ENCODE measurements at places on chromosomes 6 and 20.

DNA sequence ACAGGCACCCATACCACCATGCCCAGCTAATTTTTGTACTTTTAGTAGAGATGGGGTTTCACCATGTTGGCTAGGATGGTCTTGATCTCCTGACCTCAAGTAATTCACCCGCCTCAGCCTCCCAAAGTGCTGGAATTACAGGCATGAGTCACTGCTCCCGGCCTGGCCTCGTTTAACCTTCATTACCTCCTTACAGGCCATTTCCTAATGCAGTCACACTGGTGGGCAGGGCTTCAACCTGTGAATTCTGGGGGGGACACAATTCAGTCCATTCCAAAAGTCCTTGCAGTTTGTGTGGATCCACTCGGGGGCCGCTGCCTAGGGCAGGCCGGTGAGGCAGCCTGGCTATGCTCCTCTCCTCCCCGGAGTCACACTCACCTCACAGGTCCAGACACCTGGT, 112.4 kb upstream of the SNX9 start:
- DNase-seq = no peak

DNA sequence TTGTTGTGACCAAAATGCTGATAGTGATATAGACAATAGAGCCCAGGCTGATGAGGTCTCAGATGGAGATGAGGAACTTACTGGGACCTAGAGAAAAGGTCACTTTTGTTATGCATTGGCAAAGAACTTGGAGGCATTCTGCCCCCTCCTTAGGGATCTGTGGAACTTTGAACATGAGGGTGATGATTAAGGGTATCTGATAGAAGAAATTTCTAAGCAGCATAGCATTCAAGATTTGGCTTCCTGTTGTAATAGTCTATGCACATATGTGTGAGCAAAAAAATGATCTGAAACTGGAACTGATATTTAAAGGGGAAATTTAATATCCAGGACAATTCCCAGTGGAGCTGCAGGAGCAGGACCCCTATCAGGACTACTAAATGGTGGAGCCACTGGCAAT, 17.1 kb downstream of the HLA-A start:
- DNase-seq = no peak

DNA sequence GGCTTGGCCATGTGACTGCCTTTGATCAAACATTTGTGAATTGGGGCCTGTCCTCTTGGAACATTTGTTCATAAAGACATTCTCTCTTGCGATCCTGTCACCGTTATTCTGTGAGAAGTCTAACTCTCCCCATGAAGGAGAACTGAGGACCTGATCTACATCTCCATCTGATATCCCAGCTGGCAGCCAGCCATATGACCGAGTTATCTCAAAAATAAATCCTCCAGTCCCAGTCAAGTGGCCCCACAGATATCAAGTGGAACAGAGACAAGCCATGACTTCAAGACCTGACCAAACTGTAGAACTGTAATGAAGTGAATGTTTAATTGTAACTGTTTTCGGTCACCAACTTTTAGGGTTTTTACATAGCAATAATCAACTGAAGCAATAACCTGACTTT, 25.7 kb downstream of the SNX3 start:
- no peak for DNase-seq

GRCh38 chr20:11777387-11778205, 140.1 kb upstream of the BTBD3 start:
- no peak for DNase-seq

- no peak for DNase-seq
Measured at GRCh38 chr20:53163486-53163885, 191.3 kb downstream of the TSHZ2 start.

DNA sequence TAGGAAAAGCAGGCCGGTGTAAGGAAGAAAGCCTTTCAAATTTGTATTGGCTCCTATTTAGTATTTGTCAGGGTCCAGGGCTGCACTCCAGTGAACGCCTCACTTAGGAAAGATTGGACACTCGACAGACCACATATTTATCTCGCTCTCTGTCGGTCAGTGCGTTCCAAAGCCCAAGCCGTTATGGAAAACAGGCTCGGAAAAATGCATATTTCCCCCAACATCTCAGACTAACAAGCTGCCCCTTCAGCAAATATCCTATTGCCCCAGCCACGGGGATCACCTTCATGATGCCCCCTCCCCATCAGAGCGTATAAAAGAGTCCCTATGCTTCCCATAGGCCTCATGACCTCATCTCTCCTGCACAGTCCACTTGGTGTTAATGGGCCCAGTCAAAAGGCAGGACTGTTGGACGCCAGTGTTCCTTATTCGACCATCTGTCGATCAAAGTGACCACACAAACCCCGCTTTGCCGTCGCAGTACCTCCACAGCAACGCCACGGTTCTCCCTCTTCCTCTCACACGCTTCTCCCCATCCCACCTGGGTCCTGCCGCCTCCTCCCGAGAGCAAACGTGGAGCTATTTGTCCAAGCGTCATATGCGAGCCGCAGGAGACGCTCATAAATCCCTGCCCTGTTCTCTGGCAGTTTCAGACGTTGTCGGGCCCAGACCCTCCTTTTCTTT, 63.3 kb downstream of the NPEPL1 start:
- DNase-seq = no peak

DNA sequence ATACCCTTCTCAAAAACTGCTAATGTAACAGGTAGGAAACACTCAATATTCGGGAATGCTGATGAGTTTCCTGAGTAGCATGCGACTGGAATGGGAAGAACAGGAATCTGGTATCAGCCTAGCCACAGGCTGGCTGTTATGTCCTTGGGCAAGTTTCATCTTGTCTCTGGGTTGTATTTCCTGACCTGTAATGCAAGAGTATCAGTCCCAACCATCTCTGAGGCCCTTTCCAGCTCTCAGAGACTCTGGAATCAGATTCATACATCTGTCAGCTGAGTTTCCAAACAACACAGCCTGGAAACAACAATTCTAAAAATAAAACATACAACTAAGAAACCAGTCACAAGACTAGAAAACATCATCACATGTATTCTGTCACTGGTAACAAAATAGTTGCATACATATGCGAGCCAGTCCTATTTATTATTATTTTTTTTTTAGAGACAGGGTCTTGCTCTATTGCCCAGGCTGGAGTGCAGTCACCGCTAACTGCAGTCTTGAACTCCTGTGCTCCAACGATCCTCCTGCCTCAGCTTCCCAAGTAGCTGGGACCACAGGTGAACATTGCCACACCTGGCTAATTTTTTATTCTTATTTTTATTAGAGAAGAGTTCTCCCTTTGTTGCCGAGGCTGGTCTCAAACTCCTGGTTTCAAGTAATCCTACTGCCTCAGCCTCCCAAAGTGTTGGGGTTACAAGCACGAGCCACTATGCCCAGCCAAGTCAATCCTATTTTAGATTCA, 16.7 kb upstream of the TFAP2A start:
- no peak for DNase-seq

GRCh38 chr6:31453259-31453658, 44.7 kb upstream of the MICB start:
- DNase-seq = no peak

DNA sequence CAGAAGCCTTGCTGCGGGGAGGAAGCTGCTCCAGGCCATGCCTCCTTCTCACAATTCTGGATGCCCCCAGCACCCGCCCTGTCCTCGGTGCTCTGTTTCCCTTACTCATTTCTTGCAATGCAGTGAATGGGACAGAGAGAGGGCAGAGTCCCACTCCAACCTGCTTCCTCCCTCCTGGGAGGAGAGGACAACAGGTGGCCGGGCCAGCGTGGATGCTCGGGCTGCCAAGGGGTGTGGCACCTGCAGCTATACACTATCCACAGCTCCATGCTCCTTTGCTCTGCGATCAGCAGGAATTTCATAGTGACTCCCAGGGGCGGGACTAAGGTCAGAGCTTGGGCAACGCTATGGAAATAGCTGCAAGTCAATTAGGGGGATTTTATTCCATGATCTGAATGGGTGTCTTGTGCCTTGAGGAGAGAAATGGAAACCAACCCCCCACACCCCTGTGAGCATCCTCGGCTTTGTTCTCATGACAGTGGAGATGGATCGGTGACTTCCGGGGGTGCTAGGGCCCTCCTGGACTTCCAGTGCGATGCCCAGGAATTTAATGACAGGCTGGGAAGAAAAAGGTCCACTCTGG, 192.5 kb downstream of the MYLK4 start:
- DNase-seq = no peak

- no peak for DNase-seq
Measured at GRCh38 chr6:41935193-41935574, 6.4 kb downstream of the CCND3 start.
